SHP77 treated with DMSO at 0.1 percent for 48 hours (cell line): ENCODE measurements at places on chromosomes 5 and 9.

DNA sequence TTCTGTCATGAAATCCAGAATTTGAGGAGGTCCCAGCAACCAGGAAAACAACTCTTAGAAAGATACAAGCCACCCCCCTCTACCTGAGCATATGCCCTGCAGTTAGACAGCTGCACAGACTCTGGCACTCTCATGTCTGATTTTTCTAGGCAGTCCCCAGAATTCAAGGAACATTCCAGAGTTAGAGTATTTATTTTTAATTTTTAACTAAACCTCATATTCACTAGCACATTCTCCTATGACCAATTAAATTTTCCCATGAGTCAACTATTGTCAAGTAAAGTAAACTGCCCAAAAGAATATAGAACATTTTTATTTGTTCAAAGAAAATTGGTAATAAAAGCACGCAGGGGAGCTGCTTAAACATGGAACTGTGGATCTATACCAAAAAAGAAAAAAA is 490.5 kb upstream of the SEMA6A start:
- DNase-seq = no peak

DNA sequence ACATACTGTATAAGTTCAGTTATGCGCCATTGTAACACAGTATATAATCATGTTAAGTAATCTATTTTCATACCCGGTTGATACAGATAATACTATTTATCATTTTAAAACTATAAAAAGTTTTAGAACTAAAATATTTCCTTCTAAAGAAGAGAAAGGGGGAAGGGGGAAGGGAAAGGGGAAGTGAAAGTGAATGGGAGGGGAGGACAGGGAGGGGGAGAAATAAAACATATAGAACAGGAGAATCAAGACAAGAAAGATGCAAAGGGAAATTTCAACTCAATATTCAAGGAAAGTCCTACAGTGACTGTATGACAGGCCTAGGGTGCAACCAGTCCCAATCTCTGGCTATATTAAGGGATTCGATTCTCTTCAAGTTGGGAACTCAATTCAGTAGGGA is 1278.8 kb downstream of the MAT2B start:
- no peak for DNase-seq

GRCh38 chr9:122217640-122218039 is 11.1 kb downstream of the LHX6 start:
- DNase-seq = no peak

- no peak for DNase-seq
These were observed 198.3 kb downstream of the AUH start for GRCh38 chr9:91163444-91163772.

GRCh38 chr5:67051164-67051563 is 145.4 kb downstream of the CD180 start:
- no peak for DNase-seq

DNA sequence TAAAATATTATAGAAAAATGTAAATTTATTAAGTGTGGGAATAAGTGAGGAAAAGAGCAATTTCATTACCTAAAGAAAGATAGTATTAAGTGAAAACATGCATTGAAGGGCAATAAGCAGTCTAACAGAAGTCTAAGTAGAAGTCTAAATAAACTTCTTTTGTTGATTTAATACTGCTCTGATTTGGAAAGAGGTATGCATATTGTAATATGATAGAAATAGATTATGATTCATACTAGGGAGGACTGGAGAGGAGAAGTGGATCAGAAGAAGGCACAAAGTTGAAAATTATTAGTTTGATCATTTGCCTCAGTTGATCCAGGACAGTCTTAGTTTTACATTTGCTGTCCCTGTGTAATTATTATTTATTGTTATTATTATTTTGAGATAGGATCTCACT is 6.6 kb upstream of the ERBIN start:
- no peak for DNase-seq

- no peak for DNase-seq
These were observed 455.6 kb upstream of the CD180 start for GRCh38 chr5:67652201-67652600.

DNA sequence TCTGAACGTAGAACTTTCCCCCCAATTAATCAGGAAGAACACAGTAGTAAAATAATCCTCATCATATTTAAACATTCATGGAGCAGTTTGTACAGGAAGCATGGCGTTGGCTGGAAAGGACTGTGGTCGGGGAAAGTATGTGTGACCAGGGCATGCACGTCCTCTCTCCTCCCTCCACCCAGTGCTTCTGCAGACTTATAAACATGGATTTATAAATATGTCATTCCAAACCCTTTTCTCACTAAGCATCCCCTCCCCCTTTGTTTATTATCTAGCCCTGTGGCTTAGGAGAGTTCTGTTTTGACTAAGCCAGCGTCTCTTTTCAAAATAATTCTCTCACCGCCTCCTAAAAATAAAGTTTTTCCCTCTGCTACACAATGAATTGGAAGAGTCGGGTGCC is 70.4 kb upstream of the DAP start:
- DNase-seq = no peak

DNA sequence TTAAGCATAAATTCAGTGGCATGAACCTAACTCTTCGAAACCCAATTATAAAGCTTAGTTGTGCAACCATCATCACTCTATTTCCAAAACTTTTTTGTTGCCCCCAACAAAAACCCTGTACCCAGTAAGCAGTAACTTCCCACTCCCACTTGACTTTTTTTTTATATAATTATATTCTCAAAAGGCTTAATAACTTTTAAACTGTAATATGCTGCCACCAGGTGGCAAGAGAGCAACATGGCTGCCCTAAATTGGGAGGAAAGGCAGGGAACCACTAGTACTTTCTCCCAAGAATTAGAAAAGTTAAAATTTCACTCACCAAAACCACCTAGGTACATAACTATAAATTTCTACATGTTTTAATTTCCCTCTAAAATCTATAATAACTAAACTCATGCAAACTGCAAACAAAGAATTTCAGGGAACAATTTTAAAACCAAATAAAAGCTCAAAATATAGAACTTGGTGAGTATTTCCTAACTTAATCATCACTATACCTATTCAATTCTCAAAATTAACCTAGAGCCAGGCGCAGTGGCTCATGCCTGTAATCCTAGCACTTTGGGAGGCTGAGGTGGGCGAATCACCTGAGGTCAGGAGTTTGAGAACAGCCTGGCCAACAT is 50.2 kb upstream of the RNF38 start:
- no peak for DNase-seq

DNA sequence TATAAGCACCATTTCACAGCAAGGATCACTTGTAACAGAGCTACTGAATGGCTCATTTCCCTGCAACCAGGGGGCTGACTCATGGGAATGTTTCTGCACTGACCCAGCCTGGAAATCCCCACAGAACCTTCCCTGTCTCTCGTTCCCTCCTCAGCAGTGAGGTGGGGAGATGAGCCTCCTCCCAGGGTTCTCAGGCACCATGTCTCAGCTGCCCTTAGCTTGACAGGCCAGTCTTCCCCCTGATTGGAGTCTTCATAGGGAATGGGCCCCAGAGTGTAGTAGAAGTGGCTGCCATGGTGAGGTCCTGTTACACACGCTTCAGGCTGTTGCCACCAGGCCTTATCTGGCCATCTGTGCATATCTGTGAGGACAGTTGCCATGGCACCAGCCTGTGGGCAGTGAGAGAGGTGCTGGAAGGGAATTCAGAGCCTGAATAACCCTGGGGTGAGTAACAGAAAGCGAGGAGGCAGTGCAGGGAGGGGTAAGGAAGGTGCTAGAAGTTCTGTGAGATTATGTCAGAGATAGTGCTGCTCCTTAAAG is 324.4 kb downstream of the ENC1 start:
- no peak for DNase-seq

GRCh38 chr5:14180437-14180836 is 37.3 kb downstream of the TRIO start:
- no peak for DNase-seq

DNA sequence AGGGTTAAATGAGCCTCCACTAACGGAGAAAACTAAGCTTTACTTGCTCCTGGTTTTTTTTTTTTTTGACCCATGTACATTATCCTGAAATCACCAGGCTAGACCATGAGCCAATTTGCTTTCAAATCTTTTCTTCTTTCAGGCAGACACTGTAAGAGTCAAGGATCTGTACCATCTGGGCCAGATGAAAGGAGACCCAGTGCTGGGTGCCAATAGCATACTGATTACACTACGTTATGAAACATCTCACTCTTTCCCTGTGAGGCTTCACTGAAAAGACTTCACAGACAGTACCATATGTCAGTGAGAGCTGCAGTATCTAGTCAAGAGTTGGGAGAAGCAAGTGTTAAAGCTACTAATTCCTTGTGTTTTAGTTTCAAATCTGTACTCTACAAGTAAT is 161.2 kb upstream of the PTPRD start:
- DNase-seq = no peak

DNA sequence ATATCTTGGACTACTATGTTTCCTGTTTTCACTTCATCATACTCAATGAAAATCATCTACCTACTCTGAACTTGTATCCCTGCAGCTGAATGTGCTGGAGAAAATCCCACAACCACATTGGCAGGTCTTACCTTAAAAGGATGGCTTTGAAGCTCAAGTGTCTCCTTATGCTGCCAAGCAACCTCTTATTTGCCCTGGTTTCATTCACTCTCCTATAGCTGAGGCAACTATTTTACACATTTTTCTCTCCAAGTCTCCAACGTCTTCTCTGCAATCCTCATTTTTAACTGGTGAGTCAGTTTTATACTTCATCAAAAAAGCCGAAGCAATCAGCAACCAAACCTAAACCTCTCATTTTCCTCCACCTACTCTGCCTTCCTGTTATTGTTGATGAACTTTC is 49.7 kb downstream of the POU4F3 start:
- no peak for DNase-seq

DNA sequence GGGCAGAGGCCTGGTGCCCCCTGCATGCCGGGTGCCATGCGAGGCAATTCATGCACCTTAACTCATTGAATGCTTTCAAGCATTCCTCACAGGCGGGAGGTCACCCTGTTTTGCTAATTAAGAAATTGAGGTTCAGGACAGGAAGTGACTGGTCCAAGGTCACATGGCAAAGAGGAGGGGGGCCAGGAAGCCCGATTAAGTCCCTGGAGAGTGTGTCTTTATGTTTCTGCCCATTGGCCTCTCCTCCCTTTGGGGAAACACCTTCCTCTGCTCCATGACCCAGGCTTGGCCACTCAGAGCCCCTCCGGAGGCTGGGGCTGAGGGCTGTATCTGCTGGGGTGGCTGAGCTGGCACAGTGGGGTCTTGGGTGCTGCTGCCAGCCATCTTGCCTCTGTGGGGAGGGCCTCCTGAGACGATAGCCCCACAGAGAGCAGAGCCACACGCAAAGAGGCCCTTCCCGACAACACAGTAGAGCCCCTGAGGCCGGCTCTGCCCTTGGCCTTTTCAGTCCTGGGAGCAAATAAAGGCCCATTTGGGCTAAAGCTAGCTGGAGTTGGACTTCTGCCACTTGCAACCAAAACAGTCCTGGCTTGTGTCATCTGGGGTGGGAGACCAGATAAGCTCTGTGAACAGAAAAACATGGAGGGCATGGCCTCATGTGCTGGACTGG is 90.8 kb upstream of the NEURL1B start:
- DNase-seq = no peak

DNA sequence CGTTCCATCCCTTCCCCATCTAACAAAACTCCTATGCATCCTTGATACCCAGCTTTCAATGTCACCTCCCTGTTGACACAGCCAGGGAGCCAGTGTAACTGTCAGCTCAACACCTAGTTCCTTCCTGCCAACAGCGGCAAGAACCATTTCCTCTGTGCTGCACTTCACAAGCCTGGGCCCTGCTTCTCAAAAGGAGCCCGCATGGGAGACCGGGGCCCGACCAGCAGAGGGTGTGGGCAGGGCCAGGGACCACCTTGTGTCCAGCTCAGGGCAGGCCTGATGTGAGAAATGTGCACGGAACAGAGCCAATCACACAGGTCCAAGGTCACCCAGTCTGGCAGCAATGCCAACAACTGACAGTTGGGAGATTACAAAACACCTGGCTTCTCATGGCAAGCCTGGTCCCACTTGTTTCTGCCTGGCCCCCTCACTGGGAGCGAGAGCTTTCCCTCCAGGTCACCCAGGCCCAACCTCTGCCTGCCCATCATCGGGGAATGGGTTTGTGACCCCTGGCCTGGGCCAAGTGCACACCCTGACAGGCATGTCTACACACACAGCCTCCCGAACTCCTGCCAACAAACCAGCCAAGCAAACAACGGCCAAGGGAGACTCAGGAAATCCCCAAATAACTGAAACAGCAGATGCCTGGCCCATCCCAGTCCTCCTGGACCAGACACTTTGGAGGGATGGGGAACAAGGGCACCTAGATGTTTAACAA is 3.1 kb downstream of the RNF44 start:
- DNase-seq = no peak

- DNase-seq = peak; percentile 24
These were observed 59.0 kb downstream of the NACC2 start for GRCh38 chr9:136036050-136036449.

DNA sequence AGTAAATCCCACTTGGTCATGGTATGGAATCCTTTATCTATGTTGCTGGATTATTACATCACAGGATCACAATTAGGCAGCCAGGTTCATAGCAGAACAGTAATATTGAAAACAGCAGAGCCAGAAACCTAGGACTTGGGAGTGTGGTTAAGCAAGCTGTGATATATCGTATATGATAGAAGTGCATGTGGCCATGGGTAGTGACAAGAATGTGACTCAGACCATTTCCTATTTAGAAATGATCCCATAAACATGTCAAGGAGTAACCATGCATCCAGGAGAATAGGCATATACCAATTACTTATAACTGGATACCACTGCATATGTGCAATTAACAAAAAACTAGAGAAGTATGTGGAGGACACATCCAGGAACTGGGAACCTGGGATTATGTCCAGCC is 31.2 kb downstream of the AMBP start:
- no peak for DNase-seq

DNA sequence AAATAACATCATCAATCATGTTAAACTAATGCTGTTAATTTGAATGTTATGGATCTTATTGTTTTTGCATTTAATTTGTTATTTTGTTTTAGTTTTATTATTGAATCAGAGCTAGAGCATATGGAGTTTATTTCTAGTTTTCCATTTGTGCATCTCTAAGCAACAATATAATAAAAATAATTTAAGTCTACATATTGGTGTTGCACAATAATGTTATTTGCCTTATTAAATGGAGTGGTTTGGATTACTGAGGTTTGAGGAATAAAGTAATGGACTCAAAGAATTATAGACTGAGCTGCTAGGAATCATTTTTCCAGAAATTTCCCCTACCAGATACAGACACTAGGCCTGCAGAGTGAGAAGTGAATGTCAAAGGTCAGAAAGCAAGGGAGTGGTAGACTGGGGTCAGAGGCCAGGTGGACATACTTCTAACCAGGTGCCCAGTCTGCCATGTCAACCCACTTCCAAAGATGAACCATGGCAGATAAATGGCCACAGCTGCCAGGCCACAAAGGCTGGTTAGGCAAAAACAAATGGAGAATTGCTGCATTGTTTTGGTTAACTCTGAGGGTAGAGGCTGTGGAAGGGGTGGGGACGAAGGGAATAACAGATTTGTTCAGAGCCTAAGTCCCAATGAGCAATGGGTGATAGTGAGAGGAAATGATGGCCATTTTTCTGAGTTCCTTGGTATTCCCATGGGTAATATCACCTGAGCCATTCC is 113.1 kb downstream of the FBXL7 start:
- no peak for DNase-seq

GRCh38 chr5:157603333-157604190 is 28.0 kb upstream of the ADAM19 start:
- DNase-seq = no peak
